ENCODE measurements at places on chromosomes 1 and 21. TPM values are rescaled to one million over a fixed set of nuclear protein-coding genes. Genes with fewer than 3 reads are reported as not detected.

AADACL3 gene
- total RNA-seq = not detected

SPRR2F gene
- not detected for total RNA-seq

LRRC3 gene
- 1.5 TPM for total RNA-seq

FCGR3B gene
- total RNA-seq = 4.5 TPM

COL9A2 gene
- 3.1 TPM for total RNA-seq

KRTAP20-2 gene
- total RNA-seq = not detected

TSACC gene
- not detected for total RNA-seq

PTPRC gene
- total RNA-seq = 30.8 TPM

HAO2 gene
- total RNA-seq = not detected

GUK1 gene
- 234 TPM for total RNA-seq

RBP7 gene
- total RNA-seq = 35.7 TPM

CLCA4 gene
- not detected for total RNA-seq

GPR25 gene
- not detected for total RNA-seq

CENPS gene
- total RNA-seq = 7.8 TPM

IVL gene
- not detected for total RNA-seq

CRNN gene
- total RNA-seq = not detected

FCRL6 gene
- 0.42 TPM for total RNA-seq

GALNT2 gene
- total RNA-seq = 79.6 TPM

TFF2 gene
- total RNA-seq = not detected

C4BPB gene
- 0.43 TPM for total RNA-seq

DNAJC6 gene
- 3.1 TPM for total RNA-seq

SFN gene
- total RNA-seq = 1.2 TPM

GPR52 gene
- 2.1 TPM for total RNA-seq

DNA sequence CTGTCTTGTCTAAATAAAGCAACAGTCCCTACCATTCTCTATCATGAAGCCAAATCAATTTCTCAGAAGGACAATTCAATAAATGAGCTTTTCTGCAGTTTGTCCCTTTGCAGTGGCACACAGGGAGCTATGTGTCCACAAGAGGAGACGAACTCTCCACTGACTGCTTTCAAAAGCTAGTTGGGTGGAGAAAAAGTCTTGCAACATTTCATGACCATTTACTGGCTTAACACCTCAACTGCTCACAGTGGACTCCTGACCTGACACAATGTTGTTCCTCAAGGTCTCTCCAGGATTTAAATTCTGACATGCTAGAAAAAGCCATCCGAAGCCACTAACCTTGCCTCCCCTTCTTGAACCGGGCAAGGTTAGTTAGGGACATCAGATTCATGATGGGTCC lies 111.7 kb downstream of the TIAM1 start:
- no peak for DNase-seq

DNA sequence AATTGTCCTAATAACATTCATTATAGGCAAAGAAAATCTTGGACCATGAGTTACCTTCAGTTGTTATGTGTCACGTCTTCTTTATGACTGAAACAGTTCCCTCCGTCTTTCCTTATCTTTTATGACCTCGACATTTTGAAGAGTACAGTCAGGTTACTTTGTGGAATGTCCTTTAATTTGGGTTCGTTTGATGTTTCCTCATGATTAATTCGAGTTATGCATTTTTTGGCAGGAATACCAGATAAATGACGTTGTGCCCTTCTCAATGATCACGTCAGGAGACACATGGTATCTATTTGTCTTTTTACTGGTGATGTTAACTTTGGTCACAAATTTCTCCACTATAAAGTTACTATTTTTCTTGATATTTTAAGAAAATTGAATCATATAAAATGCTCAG lies 17.3 kb upstream of the KLF17 start:
- no peak for DNase-seq

- no peak for DNase-seq
Measured at GRCh38 chr1:153688276-153688675, 9.8 kb downstream of the NPR1 start.

GRCh38 chr1:8448911-8449661 lies 131.2 kb downstream of the SLC45A1 start:
- no peak for DNase-seq

GRCh38 chr1:1166642-1167397 lies 6.9 kb upstream of the TTLL10 start:
- DNase-seq = no peak

- peak; percentile 59 for DNase-seq
Measured at GRCh38 chr21:41903559-41904351, 24.6 kb upstream of the PRDM15 start.

DNA sequence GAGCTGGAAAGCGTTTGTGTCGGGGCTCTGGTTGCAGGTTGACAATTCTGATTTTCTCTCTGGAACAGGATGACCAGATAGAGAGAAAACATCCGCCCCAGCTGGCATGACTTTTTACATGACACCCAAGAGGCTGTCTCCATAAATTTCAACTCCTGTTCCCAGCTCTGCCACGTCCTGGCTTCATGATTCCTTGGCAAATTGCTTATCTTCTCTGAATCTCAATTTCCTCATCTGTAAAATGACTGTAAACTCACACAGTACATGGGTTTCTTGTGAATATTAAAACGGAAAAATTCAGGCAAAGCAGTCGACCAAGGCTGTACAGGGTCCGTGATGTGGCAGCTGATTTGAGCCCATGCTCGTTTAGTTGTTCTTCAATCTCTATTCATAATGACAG lies 572.7 kb downstream of the AJAP1 start:
- no peak for DNase-seq

GRCh38 chr21:42513151-42513984 lies at the start of gene SLC37A1:
Gene SLC37A1 (plus strand): TSS chr21:42513852. CDS start chr21:42518455, 4,603 bp downstream.
- DNase-seq = no peak

DNA sequence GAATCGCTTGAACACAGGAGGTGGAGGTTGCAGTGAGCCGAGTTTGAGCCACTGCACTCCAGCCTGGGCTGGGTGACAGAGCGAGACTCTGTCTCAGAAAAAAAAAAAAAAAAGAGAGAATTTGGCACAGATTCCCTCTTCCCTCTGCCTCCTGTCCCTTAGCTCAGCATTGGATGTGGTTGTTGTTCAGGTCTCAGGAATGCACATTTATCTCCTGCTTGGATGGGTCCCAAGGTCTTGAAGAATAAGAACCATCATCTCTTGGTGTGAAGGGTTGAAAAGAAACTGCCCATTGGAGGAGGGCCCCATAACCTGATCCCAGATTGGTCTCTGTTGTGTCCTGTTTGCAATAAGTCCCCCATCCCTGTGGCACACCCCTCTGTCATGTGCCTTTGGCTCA lies 34.9 kb downstream of the UBIAD1 start:
- no peak for DNase-seq

DNA sequence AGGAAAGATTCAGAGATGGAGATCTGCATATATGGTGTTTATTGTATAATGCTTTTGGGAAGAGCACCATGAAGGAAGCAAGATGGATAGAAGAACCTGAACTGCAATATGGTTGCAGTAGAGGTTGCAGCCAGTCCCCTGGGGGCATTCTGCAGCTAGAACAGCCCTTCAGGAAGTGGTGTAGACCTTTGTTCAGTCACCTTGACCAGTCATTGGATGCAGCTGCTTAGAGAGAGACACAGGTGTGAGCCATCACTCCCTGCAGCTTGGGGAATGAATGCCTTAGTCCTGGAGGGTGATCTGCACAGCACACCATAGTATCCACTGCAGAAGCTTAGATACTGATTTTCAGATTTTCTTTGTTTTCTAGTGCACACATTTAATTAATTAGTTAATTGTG lies 42.3 kb downstream of the NEK7 start:
- DNase-seq = no peak

DNA sequence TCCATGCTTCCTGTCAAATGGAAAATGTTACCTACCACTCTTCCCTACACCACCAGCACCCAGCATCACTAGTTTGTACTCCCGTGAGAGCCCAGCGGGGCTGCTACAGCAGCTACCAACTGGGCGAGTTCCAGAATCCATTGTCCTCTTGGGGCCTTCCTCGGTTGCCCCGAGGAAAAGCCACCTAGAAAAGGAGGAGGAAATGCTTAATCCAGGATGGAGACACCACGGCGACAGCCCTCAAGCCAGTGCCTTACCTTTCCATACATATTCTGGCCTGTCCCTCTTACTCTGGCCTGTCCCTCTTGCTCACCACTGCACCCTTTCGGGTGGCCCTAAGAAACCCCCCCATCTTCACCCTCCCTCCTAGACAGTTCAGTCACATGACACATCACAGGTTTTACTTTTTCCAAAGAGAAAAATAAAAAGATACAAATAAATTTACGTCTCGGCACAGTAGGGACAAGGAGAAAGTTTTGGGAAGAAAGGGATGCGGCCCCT lies 478 bp downstream of the RIT1 start:
- DNase-seq = no peak

GRCh38 chr1:112358798-112359408 lies 37.1 kb upstream of the CTTNBP2NL start:
- peak; percentile 95 for DNase-seq

- DNase-seq = no peak
Measured at GRCh38 chr1:234743791-234744611, 134.0 kb upstream of the IRF2BP2 start.

DNA sequence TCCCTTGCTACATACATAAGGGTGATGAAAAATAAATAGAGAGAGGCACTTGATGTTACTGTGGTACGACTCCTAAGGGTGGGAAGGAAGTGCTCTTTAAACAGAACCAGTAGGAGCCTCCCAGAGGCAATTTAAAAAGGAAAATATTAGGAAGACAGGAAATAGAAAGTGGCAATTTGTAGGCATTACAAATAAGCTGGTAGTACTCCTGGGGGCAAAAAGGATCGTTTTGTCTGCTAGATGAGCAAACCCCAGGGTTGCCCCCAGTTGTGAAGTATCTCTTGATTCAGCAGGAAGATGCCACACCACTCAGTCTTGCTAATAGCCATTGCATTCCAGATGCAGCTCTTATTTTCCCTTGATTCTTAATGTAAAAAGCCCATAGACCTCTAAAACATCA lies 303.0 kb downstream of the NTNG1 start:
- DNase-seq = no peak

DNA sequence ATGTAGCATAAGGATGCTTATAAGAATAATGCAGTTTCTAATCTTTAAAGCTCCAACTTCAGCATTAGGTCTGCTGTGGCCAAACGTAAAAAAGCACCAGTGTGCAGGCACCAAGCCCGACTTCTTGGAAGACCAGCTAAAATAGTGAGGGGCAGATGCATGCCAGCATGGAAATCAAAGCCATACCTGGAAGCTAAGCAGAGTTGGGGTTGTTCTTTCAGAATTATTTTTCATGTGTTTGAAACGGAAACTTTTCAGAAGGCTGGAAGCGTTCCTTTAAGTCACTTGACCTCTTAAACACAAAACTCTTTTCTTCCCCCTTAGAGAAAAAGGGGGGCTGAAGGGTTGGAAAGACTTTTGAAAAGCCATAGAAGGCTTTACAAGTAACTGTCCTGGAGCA lies 329.2 kb upstream of the C1orf87 start:
- DNase-seq = no peak

- DNase-seq = no peak
Measured at GRCh38 chr1:160258177-160258798, 4.1 kb downstream of the DCAF8 start.

DNA sequence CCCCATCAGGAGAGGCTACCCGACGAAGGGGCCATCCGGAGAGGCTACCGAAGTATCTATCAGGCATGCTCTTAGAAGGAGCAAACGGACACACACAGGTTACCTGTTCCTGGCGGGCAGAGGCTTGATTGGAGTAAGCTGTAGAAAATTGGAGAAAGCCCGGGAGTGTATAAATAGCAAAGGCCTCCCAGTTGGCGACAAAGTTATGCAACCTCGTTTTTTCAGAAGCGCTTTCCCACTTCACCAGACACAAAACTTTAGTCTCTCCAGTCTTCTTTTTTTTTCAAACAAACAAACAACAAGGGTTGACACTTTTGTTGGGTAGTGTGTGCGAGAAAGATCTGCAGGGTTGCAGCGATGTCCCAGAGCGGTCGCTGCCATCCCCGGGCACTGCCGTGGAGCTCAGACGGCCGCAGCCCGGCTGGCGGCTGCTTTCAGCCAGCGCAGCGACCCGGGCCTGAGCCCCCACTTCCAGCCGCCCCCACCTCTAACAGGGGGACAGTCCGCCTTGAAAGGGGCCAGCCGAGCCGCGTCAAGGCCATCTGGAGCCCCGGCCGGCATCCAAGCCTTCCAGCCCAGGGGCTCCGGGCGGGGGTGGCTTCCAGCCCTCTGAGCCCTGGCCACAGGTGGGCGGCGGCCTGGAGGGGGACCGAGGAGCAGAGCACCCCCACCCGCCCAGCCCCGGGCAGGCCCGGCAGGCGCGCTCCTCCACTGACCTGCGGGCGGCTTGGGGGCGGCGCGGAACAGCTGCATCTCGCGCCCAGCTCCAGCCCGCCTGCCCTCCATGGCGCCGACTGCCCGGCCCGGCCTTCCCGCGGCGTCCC lies 616 bp downstream of the MCOLN3 start:
- DNase-seq = peak; percentile 74

DNA sequence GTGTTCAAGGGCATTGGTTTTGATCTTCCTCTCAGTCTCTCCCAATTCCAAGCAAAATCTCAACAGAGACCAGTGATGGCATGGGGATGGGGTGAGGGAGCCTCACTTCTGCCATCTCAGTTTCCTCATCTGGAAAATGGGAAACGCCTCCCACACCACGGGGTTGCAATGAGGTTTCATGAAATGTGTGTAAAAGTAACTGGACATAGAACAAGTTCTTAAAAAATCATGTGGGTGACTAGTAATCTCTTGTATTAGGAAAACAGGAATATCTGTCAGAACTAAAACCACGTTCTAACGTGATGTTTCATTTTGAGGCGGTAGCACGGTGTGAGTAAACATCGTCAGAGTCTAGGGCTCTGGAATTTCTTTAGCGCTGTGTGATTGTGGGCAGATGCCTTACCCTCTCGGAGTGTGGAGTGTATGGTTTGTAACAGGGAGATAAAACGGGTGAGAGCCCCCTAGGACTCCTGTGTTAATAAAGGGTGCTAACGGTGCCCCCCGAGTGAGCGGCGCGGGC lies 55.5 kb upstream of the DNAJC6 start:
- no peak for DNase-seq

DNA sequence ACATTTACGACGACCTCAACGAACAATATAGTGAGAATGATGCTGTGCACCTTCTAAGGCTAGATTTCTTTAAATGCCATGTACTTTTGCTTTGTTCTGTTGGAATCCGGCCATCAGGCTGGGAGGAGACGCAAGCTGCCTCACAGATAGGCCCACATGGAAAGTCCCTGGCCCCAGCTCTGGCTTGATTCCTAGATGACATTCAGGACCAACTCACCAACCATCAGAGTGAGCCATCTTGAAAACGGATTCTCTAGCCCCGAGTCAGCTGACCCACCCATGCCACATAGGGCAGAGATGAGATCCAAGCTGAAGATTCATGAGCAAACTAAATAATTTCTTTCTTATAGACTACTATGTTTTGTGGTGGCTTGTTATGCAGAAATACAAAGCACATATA lies 164.4 kb downstream of the ZNF281 start:
- no peak for DNase-seq

- no peak for DNase-seq
Measured at GRCh38 chr1:4028139-4028501, 128.0 kb upstream of the C1orf174 start.

- no peak for DNase-seq
Measured at GRCh38 chr1:8987881-8988617, 38.2 kb downstream of the SLC2A7 start.

DNA sequence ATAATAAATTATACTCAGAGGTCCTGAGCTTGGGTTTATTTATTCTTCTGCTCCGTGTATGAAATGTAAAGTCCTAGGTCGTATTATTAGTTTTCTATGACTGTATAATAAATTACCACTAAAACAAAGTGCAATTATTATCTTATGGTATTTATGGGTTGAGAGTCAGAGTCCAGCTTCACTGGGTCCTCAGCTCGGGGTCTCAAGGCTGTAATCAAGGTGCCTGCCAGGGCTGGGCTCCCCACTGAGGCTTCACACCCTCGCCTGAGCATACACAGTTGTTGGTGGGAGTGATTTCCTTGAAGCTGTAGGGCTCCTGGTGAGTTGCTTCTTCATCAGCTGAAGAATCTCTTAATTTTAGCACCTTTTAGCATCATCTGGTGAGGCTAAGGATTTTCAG lies 15.2 kb downstream of the UBASH3A start:
- no peak for DNase-seq
